GM03348 (cell line): ENCODE measurements at places on chromosomes 5 and 9.

DNA sequence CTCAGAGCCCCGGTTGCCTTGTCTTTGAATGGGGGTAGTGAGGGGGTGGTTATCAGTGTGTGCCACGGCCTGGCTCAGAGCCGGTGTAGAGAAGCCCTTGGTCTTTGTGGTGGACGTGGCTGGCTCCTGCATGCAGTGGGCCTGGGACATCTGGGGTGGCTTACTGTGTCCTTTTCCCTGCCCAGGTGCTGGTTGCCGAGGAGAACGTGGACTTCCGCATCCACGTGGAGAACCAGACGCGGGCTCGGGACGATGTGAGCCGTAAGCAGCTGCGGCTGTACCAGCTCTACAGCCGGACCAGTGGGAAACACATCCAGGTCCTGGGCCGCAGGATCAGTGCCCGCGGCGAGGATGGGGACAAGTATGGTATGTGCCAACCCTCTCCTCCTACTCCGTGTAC lies 16.5 kb downstream of the FGF18 start:
- DNase-seq = no peak

GRCh38 chr5:96483878-96484277 lies 50.8 kb upstream of the PCSK1 start:
- no peak for DNase-seq

DNA sequence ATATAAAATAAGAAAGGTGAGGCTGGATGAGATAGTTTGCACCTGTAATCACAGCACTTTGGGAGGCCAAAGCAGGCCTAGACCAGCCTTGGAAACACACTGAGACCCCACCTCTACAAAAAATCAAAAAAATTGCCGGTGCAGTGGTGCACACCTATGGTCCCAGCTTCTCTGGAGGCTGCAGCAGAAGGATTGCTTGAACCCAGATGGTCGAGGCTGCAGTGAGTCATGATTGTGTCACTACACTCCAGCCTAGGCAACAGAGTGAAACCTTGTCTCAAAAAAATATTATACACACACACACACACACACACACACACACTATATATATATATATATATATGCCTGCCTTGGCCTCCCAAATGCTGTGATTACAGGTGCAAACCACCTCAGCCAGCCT lies 1.3 kb downstream of the SLC35D2 start:
- DNase-seq = no peak

DNA sequence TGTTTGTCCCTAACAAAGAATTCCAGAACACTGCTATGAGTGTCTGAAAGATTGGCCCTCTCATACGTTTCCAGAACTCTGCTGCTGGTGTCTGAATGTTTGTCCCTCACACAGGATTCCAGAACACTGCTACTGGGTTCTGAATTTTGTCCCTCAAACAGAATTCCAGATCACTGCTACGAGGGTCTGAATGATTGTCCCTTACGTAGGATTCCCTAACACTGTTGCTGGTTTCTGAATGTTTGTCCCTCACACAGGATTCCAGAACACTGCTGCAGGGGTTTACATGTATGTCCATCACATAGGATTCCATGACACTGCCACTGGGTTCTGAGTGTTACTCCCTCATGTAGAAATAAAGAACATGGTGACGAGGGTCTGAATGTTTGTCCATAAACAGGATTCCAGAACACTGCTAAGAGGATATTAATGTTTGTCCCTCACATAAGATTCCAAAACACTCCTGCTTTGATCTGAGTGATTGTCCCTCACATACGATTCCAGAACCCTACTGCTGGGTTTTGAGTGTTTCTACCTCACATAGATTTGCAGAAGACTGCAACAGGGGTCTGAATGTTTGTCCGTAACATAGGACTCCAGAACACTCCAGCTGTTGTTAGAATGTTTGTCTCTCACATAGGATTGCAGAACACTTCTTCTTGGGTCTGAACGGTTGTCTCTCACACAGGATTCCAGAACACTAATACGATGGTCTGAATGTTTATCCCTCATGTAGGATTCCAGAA lies 214.4 kb downstream of the FOXD4L6 start:
- no peak for DNase-seq

DNA sequence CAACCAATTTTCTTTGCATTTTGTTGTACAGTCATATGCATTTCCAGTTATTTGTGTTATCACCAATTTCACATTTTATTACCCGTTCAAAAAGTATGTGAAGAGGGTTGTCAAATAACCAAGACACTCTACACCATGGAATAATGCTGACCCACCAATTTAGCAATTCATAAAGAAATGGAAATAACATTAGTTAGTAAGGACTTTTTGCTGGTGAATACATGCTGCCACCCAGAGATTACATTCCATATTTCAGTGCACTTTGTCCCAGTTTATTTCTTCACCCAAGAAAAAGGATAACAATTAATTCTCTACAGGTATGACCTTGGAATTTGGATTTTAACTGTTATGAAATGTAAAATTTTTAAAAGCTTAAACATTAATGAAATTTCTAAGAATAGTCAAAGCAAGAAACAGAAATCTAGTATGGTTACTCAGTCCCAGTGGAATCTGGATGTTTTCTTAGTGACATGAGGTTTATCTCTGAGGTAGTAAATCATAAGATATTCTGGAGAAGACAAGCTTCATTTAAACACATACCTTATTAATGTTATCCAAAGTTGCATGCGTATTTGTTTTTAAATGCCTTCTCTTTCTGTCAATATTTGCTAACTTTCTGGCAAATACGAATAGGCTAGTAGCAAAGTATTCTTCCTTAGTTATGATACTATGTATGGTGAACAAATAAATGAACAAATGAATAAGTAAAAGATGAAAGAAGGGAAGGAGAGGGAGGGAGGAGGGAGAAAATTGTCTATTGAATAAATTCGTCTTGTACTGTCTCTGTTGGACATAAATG lies 100.6 kb downstream of the CETN3 start:
- DNase-seq = no peak

DNA sequence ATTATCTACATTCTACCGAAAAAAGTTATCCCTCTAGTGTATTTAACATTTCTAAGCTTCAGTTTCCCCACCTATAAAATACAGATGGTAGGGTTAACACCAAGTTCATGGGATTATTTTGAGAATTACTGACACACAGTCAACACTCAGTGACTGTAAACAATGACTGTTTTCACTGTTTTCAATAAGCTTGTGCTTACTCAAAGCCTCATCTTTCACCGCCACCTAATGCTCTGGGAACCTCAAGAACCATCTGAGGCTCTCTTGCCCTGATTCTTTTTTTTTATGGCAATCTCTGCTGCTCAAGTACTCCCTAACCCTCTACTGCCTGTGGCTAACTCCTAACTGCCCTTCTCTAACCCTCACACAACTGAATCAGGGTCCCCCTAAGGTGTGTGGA lies 59.6 kb downstream of the SETX start:
- no peak for DNase-seq

DNA sequence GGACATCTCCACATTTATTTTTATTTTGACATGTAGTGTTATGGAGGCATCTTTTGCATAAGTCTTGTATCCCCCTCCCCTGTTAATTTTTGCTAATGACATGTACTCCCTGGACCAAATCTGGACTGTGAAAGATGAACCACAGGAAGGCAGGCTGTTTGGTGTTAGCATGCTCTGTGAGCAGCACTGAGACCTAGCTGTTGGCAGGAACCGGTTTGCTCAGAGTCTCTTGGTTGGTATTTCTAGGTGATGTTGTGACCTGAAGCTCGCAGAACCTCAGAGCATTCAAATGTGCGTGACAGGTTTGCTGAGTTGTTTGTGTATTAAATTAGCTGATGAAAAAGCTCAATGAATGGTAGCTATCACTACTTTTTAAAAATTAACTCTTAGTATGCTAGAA lies 53.6 kb upstream of the PHF2 start:
- no peak for DNase-seq

- DNase-seq = no peak
Observed at GRCh38 chr9:90012949-90013348, 408.1 kb downstream of the GADD45G start.

- DNase-seq = peak; percentile 79
Observed at GRCh38 chr9:124267271-124267807, 9.6 kb downstream of the NEK6 start.

DNA sequence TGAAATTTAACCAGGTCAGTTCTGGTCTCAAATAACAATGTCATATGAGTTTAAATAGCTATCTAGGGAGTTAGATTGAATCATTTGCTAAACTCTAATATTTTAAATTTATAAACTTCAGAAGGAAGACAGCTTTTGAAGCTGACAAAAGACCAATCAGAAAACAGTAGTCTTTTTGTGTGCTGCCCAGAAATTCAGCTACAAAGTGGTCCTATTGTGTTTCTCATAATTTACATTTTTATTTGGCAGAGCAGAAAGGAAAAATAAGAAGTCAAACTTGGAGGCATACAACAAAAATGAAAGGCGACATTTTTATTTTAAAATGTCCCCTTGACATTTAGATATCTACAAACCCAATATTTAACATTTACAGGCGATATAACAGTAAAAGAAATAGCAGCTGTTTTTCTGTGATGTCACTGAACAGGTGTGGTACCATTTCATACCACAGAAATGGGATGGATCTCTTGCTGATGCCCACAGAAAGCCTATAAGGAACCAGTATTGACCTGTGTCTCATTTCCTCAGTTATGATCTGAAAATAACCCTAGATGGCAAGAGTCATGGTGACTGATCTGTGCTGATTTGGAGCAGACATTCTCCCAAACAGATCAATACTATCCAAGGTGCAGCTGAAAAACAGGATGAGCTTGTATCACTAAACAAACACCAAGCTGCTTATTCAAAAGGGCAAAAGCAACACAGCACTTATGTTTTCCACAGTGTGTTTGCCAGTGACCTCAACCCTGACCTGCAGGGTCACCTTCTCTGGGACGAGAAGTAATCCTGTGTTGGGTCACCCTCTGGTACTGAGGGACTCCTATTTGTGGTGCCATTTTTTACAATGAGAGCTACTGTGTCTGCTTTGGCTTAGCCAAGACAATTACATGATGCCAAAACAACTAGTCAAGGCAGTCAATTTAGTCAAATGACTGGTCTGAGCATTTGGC lies 3.6 kb upstream of the FST start:
- DNase-seq = no peak

DNA sequence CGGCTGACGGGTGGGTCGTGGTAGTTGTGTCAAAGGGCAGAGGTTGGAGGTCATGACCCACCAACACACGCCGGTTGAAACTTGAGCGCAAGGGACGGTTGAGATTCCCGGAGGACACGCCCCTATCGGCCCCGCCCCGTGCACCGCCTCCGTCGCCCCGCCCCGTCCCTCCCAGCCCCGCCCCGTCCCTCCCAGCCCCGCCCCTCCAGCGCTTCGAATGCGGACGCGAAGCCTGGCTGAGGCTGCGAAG lies 226 bp upstream of the RANBP17 start:
- peak; percentile 90 for DNase-seq

DNA sequence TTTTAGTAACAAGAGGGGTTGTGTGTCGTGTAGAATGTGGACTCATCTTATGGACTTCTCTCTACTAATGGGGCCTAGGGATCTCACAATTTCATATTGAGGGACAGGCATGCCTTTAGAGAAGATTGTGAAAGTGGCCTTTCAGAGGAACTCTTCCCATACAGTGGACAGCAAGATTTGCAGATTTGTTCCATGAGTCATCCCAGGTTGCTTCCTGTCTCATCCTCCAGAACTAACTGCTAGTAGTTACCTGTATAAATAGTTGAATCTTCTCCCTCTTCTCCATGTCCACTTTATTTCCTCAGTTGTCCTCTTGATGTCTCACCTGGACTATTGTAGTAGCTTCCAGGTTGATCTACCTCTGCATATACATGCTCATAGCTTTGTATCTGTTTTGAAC lies 997.5 kb upstream of the CTNND2 start:
- no peak for DNase-seq

GRCh38 chr9:137453643-137454081 lies 5.5 kb downstream of the NSMF start:
- DNase-seq = peak; percentile 89

DNA sequence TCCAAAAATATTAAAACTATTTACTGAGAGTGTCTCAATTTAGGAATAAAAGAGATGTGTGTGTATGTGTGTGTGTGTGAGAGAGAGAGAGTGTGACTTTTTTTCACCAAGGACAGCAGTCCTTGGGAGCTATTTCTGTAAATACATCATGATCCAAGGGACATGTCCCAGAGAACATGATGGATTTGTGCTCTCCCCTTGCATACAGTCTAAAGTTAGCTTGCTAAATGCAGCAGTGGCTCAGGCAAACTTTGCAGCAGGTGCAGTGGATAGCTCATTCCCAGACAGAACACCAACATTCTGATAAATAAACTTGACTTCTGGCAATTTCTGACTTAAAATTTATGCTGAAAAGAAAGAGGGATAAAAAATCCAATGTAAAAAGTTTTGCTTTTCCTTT lies 55.4 kb upstream of the SGCD start:
- no peak for DNase-seq

- no peak for DNase-seq
Observed at GRCh38 chr9:37239224-37239859, 119.0 kb downstream of the ZCCHC7 start.

DNA sequence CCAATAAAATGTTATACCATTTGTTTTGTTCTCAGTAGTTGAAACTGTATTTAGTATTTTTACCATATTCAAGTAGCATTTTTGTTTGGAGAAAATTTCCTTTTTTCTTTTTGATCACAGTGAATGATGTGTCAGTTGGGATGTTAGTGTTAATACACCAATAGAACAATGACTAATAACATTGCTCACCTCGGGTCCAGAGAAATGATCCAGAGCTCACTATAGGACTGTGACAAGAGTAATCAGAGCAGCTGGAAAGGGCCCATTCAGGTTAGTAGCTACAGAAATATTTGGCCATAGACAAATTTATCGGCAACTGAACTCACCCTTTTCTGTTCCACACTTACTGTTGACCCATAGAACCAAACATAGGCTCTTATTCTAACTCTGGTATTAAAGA lies 989.2 kb downstream of the TLE4 start:
- no peak for DNase-seq
